ENCODE measurements at places on chromosomes 4 and X.

DNA sequence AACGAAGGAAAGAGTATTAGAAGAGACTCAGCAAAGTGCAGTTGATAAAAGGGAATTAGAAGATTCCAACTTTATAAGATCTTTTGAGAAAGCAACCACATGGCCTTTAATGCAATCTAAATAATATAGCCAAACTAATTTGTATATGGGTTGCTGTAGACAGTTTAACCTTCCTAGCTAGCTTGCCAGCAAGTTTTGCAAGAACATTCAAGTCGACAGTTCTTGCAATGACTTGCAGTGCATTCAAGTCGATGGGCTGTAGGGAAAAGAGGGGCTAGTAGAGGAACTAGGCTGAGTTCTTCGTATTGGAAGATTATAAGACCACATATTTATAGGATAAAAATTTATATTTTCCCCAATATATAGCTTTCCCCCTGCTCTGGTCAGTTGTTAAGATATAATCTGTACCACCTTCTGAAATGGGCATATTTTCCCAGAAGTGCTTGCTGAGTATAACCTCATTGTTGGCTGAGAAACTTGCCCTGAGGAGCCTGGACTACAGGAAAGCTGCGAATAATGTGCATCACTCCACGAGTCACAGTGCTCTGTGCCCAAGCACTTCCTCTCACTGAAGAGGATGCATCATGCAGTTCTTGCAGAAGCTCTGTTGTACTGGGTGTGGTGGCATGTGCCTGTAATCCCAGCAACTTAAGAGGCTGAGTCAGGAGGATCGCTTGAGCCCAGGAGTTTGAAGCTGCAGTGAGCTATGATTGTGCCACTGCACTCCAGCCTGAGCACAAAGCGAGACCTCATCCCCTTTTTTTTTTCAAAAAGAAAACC lies 56.7 kb downstream of the DOCK11 start:
- no peak for DNase-seq

DNA sequence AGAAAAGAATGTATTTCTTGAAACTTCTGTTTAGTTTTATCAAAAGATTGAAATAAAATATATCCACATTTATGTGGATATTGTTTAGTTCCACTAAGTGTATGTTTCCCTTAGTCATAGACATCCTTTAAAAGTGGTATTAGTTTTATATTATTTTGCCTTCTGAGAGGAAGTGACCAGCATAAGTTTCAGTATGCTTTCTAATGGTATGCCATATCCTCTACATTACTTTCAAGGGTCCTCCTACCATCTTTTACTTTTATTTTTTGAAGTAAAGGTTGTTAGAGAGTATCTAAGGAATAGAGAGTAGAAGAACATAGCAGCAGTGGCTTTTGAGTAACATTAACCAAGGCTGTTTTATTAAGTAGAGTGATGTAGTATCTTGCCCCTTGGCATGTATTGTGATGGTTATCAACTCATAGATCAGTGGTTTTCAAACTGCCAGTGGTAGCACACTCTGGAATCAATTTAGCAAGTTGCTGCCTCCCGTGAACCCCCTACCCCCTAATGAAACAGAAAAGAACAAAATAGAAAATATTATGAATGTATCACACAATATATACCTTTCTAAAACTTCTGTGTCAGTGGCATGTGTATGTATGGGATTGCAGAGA lies 44.8 kb downstream of the RBPJ start:
- no peak for DNase-seq

- no peak for DNase-seq
Measured at GRCh38 chrX:21881881-21882574, 26.2 kb downstream of the YY2 start.

GRCh38 chr4:186724058-186724863 lies 605 bp upstream of the FAT1 start:
- no peak for DNase-seq

DNA sequence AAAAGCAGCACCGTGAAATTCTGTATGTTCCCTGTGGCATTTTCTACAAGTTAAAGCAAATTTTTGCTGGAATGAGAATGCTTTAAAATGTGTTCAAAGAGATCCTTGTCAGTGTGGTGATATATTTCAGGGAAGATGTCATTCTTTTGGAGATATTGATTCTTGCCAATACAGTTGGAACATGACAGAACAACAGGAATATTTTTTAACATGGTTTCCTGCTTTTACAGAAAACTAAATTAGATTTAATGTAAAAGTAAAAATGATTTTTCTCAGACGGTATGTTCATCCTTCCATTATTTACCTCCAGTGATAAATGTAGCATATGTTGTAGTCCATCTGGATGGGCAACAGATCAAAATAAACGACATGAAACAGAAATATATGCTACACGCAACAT lies 474.8 kb downstream of the TMA16 start:
- DNase-seq, result no peak

GRCh38 chr4:81783558-81783957 lies 311.9 kb upstream of the RASGEF1B start:
- DNase-seq, result no peak

GRCh38 chrX:123075947-123076561 lies 108.0 kb upstream of the GRIA3 start:
- no peak for DNase-seq

DNA sequence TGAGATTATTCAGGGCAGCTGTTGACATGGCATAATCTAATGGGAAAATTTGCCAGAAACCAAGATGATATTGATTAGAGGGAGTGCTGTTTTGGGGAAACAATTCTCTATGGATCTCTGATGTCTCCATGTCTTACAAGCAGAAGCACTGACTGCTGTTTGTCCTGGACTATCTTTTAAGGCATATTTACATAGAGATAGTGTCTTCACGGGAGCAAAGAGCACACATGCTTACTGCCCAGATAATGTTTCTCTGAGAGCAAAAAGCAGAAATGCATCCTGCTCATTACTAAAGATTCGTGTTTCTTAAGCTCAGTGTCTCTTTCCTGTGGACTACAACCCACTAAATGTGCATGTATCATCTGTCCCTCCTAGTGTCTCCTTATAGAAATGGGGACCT lies 41.3 kb upstream of the GLRA3 start:
- DNase-seq, result no peak

GRCh38 chrX:1591863-1592469 lies 562 bp downstream of the AKAP17A start:
- DNase-seq, result no peak

DNA sequence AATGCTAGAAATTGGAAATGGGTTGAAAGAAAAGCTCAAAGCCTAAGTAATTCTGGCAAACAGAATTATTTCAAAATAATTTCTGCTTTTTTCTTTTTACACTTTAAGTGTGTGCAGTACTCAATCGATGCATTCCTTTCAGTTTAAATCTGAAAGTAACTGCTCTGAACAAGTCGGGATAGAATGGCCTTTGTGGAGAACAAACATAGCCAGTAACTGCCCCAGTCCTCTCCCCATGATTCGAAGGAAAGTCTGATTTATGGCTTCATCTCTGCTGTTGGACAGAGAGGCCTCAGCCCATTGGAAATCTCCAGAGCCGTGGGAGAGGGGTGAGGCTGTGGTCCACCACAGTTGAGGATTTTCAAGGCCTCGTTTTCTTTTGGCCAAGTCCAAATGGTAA lies 174.0 kb upstream of the TLL1 start:
- no peak for DNase-seq

DNA sequence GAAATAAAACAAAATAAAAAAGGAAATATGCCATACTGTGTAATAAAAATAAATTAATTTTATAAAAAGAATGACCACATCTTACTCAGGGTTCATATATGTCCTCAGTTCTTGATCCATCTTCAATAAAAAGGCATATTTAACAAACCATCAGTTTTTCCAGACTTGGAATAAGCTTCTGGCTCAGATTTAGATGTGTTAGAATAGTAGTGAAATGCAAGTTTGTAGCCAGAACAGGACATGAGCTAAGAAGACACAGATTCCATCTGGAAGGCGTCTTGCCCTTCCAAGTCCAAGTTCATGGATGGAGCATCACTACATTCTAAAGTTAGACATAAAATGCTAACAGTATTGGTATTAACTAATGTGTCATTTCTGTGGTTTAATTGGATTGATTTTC lies 10.3 kb upstream of the LSM6 start:
- no peak for DNase-seq

- DNase-seq, result no peak
Measured at GRCh38 chr4:87239821-87240220, 19.4 kb upstream of the KLHL8 start.

DNA sequence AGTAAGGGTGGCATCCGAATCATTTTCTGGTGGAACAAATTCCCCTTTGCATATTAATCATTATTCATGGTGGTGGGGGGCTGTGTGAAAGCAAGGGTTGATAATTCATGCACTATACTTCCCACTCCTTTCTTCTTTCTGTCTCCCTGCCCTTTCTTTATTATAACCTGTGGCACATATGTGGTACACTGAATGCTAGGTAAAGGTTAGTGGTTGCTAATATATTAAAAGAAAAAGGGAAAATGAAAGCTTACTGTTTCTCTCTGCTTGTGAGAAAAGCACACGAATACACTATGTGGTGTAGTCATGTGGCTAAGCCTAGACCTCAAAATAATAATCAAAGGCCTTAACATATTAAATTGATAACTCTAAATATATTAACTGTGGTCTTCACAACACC lies 178.4 kb upstream of the RPS6KA3 start:
- DNase-seq, result no peak

DNA sequence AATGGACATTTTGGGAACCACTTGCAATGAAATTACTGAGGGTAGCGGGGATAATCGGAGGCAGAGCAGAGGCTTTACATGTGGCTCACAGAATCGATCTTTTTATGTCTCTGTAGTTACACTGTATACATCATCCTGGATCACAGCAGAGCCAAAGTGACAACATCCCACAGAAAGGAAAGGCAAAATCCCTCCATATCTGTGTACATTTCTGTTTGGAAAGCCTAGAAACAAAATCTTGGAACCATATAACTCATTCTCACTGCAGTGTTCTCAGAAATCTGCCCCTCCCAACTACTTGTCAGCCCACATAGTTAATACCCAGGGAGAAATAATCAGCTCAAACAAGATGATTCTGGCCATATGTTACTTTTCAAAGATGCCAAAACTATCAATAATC lies 211.6 kb downstream of the DCLK2 start:
- DNase-seq, result no peak

DNA sequence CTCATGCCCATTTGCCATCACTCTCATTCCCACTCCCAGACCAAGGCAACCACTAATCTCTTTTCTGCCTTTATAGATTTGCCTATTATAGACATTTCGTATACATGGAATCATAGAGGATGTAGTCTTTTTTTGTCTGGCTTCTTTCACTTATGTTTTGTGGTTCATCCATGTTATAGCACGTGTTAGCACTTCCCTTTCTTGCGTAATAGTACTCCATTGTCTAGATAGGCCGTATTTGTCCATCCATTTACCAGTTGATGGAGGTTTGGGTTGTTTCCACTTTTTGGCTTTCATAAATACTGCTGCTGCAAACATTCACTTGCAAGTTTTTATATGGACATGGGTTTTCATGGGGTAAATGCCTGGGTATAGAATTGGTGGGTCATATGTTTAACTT lies 48.4 kb downstream of the KIF4A start:
- no peak for DNase-seq

DNA sequence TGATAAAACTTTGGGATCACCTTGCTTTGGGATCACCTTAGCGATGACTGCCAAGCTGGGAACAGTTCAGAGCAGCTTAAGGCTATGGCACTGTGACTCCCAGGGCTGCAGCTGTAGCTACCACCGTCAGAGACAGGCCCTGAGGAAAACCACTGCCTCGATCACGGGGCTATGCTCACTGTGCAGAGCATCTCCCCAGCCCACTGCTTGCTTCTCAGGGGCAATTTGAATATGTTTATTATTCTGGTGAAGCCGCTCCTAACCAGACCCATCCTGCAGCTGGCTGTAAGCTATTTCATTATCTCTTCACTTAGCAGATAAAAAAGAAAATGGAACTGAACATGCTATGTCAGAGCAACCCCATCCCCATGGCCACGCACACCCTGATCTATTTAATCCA lies 328.5 kb downstream of the EVC2 start:
- no peak for DNase-seq

GRCh38 chr4:27154706-27155105 lies 294.1 kb downstream of the STIM2 start:
- no peak for DNase-seq

- no peak for DNase-seq
Measured at GRCh38 chr4:120630427-120630826, 292.1 kb downstream of the PRDM5 start.

GRCh38 chr4:129179276-129179675 lies 83.3 kb downstream of the C4orf33 start:
- DNase-seq, result no peak

DNA sequence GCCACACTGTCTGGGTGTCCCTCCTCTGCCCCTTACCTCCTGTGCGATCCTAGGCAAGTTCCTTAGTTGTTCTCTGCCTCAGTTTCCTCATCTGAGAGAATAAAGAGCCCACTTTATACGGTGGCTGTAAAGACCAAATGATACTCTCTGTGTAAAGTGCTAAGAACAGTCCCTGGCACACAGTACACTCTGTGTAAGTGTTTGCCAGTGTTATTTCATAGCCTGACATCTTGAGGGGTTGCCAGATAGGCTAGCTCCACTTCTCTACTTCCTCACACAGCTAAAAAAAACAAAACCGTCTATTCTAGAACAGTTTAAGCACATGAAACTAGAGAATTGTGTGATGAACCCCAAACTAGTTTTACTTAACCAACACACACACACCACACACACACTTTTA lies 17.1 kb downstream of the SPON2 start:
- DNase-seq, result no peak

DNA sequence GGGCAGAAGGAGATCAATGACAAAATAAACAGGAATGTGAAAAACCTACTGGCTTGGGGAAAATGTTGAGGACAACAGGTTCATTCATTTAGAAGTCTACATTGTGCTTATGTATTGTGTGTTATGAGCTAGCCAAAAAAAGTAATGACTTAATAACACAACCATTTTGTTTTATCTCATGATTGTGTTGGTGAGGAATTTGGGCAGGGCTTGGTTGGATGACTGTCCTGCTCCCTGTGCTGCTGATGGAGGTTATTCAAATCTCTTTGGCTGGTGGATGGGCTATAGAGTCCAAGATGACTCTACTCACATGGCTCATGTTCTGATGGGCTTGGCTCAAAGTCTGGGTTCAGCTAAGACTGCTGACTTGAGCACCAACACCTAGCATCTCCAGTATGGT lies 116.3 kb downstream of the HS3ST1 start:
- DNase-seq, result no peak

- no peak for DNase-seq
Measured at GRCh38 chrX:108353452-108353851, 84.8 kb downstream of the COL4A6 start.

DNA sequence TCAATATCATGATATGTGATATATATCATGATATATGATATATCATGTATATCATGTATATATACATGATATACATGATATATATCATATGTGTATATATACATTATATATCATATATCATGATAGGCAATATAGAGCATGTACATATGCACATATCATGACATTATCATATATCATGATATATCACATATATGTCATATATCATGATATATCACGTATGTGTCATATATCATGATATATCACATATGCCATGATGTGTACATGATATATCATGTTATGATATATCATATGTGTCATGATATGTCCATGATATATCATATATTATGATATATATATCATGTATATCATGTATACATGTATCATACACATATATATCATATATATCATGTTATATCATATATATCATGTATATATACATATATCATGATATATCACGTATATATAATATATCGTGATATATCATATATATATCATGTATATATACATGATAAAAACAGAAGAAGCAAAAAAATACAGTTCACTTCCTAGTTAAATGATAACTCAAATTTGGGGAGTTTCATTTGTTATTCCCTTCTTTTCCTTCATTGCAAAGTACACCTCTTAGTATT lies 670.1 kb upstream of the EPHA5 start:
- DNase-seq, result no peak
